Hypothalamus (tissue), 51 donors: ENCODE measurements at places on chromosomes 7 and 10.

GRCh38 chr7:33091111-33091531, 18.1 kb downstream of the RP9 start:
- DNase-seq: no peak

GRCh38 chr7:146090023-146090645, 26.5 kb upstream of the CNTNAP2 start:
- DNase-seq: no peak

GRCh38 chr10:73872190-73872710, 2.1 kb downstream of the CAMK2G start:
- DNase-seq: no peak

DNA sequence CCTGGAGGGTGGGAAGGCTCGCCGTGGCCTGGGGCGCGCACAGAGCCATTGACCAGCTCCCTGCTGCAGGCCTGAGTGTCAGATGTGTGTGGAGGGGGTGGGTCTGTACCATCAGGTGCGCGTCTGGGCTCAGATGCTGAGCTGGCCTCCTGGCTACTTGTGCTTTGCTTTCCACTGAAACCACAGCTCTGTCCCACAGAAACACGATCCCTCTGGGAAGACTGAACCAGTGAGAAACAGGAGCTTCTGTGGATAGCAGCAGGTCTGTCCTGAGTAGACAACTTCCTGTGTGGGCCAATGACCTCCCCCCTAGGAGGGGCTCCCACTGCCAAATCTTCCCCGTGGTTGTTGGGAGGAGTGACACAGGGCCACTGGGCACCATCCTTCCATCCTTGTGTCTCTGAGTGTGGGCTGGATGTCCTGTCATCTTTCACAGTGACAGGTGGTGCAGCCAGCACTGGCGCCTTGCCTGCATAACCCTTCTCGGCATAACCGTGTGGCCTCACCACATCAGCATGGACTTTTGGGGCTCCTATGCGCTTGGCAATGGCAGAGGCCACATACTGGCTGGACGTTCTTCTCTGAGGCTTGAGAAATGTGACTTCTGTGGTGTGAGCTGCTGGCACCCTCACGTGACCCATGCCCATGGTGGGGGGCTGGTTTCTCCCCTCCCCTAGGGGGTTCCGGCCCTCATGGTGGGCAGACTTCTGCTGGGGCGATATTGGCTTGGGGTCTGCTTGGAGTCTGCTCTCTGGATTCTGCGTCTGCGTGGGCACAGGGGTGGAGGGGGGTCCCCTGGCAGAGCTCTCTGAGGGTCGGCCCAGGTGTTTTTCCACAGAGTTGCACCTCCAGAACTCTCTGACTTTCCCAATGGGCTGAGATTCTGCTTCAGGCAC, 245.5 kb upstream of the GRB10 start:
- DNase-seq: no peak

DNA sequence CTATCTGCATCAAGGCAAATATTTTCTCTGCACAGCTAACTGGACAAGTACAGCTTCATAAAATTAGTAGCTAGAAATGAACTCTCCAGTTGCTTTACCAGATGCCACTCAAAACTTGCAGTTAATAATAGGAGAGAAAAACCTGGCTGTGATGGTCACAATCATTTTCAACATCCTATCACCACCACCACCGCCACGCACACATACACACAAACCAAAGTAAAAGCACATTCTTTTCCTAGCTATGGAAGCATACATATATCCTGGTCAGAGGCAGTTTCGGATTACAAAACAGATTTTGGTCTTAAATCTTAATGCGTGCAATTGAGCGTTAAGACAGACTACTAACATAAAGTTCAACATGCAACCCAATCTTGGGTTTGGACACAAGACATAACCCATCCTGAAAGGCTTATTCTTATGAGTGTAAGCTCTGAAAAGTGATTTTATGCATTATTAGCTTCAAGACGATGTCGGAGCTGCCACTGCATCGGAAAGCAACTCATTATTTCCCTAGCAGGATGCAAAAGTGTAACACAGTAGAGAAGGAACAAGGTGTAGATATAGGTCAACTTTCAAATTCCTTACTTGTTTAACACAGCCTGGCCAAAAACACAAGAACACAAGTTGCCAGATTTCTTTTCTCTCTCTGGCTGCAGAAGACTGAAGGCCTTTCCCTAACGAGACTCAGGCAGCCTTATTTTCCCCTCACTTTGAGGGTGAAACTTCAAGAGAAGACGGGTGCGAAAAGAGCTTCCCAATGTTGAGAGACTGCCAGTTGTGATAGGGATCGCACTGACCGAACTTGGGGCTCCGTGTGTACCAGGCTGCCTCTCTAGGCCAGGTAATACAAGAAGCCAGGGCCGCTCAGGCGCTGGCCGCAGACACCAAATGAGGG, 1.2 kb downstream of the CACUL1 start:
- no peak for DNase-seq

GRCh38 chr10:133076274-133077038, 11.3 kb upstream of the ADGRA1 start:
- DNase-seq: no peak

GRCh38 chr7:139735912-139736595, 41.7 kb downstream of the HIPK2 start:
- no peak for DNase-seq

GRCh38 chr7:100946766-100947365, 2.5 kb upstream of the MUC3A start:
- DNase-seq: no peak

- DNase-seq: no peak
These were observed 279.9 kb upstream of the MKLN1 start for GRCh38 chr7:131047651-131048304.

GRCh38 chr7:148819697-148820360, 64.3 kb downstream of the EZH2 start:
- no peak for DNase-seq

DNA sequence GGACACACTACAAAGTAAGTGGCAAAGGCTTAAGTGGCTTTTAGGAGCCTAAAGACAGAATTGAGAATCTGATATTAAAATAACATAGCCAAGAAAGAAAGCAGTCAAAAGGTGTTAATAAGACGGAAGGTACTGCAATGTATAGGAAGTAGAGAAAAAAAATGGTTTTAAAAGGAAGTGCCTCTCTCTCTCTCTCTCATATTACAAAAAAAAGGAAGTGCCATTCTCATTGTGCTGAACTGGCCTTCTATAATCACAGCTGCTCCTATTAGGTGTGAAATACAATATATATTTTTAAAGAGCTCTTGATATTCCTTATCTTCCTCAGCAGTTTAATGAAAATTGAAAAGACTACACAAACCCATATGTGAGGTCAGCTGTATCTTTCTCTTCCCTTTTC, 199.4 kb upstream of the NPVF start:
- no peak for DNase-seq

DNA sequence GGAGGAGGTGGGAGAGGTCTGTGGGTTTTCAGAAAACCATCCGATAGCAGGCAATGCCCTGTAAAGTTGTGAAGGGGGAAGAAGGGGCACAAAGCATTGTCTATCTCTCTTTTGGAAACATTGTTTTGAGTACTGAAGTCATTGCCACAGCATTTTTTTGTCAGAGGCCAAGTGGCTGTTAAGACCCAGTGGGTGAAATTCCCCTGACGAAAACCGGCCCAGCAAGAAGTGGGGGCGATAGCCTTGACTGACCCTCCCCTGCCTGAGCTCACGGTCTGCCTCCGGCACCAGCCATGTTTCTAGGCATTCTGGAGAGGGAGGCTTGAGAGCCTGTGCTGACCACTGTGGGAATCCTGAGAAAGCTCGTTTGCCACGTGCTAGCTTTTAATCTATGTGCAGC, 144.7 kb downstream of the RPS24 start:
- DNase-seq: no peak

- no peak for DNase-seq
These were observed 504.8 kb downstream of the NXPH1 start for GRCh38 chr7:8938044-8938805.

GRCh38 chr10:86654411-86655172, at the start of gene OPN4:
TSS of gene OPN4 (plus strand) at chr10:86654547. CDS start at chr10:86654784, 237 bp downstream.
- no peak for DNase-seq

GRCh38 chr10:110370006-110370405, 65.3 kb upstream of the SMNDC1 start:
- no peak for DNase-seq

GRCh38 chr10:3906511-3907111, 121.6 kb upstream of the KLF6 start:
- DNase-seq: no peak

DNA sequence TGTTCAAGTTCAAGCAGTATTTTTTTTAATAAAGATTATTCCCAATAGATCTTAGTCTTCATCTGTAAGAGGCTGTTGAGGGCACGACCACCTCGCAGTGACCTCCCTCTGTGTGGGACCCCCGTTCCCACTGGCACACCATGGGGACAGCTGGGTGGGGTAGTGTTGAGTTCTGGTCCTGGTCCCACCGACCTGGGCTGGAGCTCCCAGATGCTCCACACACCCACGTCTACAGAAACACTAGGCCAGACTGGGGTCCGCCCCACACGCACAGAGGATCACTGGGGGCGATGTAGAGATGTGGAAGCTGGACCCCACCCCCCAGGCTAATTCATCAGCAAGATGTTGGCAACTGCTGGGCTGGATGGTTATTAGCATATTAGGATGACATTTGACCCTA, 623.6 kb downstream of the PTPRN2 start:
- no peak for DNase-seq

- no peak for DNase-seq
These were observed 210.8 kb upstream of the PFKP start for GRCh38 chr10:2856598-2856997.

GRCh38 chr7:50857804-50858489, 75.3 kb upstream of the GRB10 start:
- no peak for DNase-seq

DNA sequence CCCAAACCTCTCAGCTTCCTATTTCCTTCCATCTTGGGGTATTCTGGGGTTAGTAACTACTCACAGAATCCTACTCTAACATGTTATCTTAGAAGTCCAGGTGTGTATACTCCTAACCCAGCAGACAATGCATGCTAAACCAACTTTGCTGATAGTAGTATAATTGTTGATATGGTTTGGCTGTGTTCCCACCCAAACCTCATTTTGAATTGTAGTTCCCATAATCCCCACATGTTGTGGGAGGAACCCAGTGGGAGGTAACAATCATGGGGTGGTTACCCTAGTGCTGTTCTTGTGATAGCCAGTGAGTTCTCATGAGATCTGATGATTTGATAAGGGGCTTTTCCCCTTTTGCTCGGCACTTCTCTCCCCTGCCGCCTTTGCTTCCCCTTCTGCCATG, 135.1 kb downstream of the CHRM2 start:
- no peak for DNase-seq

GRCh38 chr7:137681657-137682562, 164.9 kb downstream of the DGKI start:
- no peak for DNase-seq

DNA sequence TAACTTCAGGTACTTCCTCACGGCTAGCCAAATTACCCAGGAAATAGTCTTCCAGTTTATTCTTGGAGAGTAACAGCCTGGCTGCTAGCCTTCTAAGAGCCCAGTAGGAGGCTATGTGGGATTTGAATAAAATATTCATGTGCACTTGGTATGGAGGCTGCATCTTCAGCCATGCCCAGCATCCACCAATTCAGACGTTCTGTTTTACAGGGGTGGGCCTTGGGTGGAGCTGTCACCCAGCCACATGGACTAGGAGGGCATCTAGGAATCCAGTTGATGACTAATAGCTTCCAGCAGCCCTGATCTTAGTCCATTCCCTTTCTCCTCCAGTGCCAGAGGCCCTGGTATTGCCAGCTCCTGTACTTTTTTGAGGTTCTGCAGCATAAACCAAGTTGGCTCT, 66.3 kb upstream of the ZRANB1 start:
- no peak for DNase-seq

DNA sequence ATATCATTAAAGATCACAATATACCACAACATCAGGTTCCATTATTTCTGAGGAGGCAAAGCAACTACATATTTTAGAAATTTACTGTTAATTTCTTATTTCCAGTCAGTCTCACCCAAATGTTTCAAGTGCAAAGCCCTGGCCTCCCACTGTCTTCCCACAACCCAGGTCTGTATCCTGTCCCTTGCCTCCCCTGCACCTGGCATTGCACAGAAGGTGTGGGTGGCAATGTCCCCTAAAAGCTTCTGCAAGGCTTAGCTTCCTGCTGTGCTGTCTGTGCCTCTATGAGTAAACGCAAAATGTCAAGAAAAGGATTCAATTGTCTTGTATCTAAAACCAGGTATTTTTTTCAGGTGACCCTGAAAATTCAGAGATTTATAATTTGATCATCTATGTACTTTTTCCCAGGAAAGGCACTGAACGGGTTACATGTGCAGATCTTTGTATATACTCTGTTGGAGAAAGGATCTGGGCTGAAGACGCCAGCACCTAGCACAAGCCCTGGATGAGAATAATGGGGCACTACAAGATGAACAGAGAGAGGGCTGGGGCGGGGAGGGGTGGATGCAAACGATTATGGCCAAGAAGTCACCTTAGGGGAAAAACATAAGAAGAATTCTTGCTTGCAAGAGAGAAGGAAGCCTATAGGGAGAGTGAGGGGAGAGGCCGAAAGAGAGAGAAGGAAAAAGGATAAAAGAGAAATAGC, 3.1 kb upstream of the ANTXRL start:
- no peak for DNase-seq

GRCh38 chr10:108014145-108014901, 849.8 kb upstream of the SORCS1 start:
- no peak for DNase-seq
